ENCODE measurements at places on chromosomes 5 and 9.

DNA sequence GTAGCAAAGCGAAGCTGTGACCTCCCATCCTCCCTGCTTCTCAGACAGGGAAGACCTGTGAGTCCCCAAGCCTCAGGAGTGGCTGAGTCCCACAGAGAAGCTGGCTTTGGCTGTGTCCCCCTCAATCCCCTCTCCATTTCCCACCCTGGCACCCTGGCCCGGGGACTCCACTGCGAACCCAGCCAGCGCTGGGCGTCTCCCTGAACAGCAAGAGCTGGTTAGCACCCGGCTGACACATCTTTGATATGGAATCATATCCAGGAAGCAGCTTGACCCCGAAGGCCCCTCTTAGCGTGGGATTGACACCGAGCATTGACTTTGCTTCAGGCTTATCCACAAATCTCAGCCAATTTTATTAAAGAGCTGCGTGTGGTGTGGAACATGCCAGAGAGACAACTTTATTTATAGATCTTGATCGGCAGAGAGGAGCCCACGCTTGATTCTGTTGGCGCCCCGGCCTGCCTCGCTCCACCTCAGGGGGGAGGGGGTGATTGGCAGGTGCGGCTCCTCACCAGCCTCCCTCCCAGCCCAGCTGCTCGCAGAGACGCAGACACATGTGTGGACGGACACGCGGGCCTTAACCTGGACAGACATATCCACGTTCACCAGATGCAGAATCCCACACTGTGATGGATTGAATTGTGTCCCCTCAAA lies 120.7 kb upstream of the MVB12B start:
- DNase-seq = no peak

- DNase-seq = peak; percentile 14
Measured at GRCh38 chr5:78320401-78320800, 25.9 kb upstream of the AP3B1 start.

- no peak for DNase-seq
Measured at GRCh38 chr9:134871697-134872340, 8.8 kb upstream of the FCN2 start.

GRCh38 chr5:147445090-147445489 lies 64.8 kb downstream of the DPYSL3 start:
- DNase-seq = no peak

- DNase-seq = no peak
Measured at GRCh38 chr9:18800579-18800978, 232.4 kb downstream of the SAXO1 start.

DNA sequence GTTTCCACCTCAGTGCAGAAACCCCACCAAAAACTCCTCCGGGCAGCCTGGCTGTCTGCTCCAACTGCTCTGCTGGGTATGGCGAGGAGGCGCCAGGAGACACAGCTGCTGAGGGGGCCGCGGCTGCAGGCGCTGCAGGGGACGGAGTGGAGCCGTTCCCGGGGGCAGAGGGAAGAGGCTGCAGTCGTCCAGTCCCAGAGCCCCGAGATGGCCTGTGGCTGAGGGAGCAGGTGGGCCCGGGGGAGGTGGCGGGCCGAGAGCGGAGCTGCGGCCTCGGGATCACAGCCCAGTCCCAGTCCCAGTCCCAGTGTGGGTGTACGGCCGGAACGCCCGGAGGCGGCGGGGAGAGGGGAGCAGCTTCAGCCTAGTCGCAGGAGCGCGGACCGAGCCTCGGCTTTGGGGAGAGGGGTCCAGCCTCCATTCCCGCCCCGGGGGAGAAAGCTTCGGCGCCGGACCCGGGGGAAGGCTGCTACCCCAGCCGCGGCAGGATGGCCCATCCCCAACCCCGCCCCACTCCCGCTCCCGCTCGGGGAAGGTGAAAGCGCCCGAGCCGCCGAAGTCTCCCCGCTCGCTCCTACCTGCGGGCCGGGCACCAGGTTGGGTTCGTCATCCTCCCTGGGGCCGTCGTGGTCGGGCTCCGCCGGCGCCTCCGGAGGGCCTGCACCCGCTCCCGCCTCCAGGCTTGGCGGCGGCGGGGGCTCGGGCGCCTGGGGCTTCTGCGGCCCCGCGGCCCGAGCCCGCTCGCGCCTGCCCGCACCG lies 513 bp downstream of the FAM193B start:
- DNase-seq = peak; percentile 13

DNA sequence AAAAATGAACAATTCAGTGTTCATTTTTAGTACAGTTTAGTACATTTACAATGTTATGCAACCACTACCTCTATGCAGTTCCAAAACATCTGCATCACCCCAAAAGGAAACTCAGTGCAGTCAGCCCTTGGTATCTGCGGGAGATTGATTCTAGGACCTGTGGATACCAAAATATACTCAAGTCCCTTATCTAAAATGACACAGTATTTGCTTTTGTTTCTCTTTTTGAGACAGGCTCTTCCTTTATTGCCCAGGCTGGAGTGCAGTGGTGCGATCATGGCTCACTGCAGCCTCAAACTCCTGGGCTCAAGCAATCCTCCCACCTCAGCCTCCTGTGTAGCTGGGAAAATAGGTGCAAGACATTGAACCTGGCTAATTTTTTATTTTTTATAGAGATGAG lies 114.0 kb downstream of the PIP5K1B start:
- DNase-seq = no peak

GRCh38 chr9:133443982-133444381 lies 15.8 kb upstream of the CACFD1 start:
- no peak for DNase-seq

DNA sequence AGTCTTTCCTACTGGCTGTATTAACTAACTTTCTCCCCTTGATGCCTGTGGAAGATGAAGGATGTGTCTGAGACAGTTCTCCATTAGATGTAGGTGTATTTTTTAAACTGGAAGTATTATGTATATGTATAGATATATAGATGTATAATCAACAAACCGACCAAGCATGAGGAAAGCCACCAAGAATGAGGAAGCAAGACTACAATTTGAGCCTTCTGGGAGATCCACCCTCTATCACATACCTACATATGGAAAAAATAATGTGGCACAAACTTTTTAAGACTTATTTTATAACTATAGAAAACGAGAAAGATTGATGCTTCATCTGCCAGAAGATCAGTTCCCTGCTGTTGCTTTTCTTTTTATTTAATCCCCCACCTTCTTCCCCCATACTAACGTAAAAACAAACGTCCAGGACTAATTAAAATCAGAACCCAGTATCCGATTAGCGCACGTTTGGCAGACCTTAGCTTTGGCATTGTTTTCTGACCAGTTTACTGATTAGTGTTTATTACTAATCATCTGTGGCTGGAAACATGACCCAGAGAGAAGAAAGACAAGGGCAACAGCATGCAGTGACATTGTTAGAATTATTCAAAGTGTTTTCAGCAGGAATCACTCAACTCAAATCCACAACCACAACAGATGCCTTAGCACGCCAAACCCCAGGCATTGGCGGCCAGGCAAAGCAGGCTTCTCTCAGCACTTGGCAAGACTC lies 490.2 kb downstream of the EBF1 start:
- no peak for DNase-seq

DNA sequence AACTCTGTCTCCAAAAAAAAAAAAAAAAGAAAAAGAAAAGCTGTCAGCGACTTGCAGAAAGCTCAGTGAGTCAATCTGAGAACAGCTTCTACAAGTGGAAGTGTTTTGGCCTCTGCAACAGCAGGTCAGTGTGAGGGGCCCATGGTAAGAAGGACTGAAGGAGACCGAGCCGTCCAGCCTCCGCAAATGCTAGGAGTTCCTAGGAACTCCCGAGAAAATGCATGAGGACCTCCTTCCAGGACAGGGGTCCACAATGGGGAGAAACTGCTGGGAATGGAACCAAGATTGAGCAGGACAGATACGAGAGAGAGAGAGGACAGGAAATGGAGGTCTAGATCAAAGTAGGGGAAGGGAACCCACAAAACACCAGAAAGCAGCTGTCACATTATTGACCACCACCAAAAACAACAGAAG lies 180.5 kb downstream of the CRB2 start:
- no peak for DNase-seq

GRCh38 chr5:119899981-119900380 lies 270.6 kb downstream of the FAM170A start:
- DNase-seq = no peak

- DNase-seq = no peak
Measured at GRCh38 chr9:37593883-37594448, 1.6 kb upstream of the TOMM5 start.

DNA sequence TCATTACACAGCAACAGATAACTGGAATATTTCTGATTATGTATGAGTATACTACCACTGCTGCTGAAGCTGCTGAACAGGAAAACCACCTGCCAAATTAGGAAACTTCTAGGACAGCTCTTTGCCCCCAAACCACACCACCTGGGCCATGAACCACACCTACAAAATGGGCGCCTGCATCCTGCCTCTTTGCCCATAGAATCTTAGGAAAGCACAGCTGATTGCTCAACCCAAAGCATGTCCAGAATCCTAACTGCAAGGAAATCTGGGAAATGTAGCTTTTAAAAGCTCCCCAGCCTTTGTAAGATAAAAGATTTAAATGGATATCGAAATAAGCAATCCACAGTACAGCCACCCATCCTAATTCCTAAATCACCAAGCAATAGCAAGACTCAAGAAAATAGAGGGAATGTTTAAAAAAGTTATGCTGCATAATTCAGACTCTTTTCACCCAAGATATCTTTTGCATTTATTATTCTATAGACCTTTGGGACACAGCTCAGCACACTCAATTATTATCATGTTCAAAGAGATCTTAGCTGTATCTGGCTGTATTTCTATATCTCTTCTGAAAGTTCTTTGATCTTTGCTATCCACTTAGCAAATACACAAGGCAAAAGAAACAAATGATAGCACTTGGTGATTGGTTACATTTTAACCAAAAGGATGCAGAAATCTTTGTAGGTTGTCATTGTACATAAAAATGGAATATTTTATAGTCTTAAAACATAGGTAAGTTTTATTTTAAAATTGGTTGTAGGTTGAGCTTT lies 6.8 kb upstream of the C9orf152 start:
- DNase-seq = no peak

DNA sequence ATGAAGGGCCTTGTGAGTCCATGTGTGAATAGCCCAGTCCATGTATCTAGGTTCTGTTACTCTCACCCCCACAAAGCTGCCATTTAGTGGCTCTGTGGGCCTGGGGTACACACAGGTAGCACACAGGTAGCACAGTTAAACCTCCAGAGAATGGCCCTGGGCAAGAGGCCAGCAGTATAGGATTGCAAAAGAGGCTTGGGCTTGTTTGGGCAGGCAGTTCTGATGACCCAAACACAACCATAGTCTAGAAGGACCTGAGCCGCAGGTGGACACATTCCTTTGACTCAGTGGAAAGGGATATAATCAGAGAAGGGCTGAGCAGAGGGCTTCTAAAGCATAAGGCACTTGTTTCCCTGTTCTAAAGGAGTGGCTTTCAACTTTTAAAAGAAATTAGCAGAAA lies 326.8 kb upstream of the SGCD start:
- no peak for DNase-seq

- no peak for DNase-seq
Measured at GRCh38 chr9:33144551-33144950, 22.6 kb downstream of the B4GALT1 start.

GRCh38 chr5:86411596-86411995 lies 206.1 kb upstream of the COX7C start:
- DNase-seq = no peak

- DNase-seq = no peak
Measured at GRCh38 chr5:124162767-124163532, 583.5 kb downstream of the ZNF608 start.

- DNase-seq = no peak
Measured at GRCh38 chr5:37815913-37816312, 23.9 kb downstream of the GDNF start.

GRCh38 chr9:20994486-20994885 lies 37.0 kb downstream of the HACD4 start:
- DNase-seq = no peak

DNA sequence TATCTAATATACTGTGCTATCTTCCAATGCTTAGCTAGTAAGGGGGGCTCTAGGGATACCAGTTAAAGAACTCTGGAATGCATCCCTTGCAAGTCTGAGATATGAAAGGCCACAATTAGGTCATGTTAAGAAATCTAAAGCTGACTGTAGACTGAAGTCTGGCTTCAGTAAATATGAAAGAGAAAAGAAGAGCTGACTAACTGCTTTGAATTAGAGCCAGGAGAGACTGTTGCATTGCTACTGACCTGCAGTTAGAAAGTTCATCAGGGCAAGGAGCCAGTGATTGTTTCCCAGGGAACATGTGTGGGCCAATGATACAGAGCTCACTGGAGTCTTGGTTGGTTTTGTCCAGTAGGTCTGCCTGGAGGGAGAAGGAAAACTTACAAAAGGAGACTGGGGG lies 472.1 kb upstream of the TNC start:
- DNase-seq = no peak

GRCh38 chr9:6667633-6668280 lies 22.2 kb upstream of the GLDC start:
- peak; percentile 30 for DNase-seq

DNA sequence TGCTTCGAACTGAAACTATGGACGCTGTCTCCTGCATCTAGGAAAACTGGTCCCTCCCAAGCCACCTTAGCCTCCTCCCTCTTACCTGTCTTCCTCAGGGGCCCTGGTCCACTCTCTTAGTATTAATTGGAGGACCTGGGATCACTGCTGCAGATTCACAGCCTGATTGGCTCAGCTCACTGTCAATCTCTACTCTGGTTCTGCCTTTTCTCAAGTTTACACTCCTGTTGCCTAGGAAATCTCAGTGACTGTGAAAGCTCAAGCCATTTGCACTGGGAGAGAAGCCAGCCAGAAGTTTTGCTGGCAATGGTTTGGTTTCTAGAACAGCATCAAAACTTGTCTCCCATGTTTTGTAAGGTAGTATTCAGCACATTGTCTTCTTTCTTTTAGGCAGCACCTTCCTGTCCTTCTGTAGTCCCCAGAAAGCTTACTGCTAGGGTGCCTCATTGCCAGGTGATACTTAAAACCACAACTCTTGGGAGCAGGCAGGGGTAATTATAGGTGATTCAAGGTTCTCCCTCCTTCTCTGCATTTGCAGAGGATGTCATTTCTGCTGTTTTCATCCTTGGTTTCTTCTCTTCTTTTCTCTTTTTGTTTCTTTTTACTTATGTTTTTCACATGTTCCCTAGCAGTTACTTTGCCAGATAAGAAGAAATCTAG lies at the start of gene CAPSL:
Gene CAPSL (minus strand): TSS at position 55 of the 660 bp plus-strand sequence. CDS start 17,502 bp downstream, outside the sequence.
- no peak for DNase-seq

DNA sequence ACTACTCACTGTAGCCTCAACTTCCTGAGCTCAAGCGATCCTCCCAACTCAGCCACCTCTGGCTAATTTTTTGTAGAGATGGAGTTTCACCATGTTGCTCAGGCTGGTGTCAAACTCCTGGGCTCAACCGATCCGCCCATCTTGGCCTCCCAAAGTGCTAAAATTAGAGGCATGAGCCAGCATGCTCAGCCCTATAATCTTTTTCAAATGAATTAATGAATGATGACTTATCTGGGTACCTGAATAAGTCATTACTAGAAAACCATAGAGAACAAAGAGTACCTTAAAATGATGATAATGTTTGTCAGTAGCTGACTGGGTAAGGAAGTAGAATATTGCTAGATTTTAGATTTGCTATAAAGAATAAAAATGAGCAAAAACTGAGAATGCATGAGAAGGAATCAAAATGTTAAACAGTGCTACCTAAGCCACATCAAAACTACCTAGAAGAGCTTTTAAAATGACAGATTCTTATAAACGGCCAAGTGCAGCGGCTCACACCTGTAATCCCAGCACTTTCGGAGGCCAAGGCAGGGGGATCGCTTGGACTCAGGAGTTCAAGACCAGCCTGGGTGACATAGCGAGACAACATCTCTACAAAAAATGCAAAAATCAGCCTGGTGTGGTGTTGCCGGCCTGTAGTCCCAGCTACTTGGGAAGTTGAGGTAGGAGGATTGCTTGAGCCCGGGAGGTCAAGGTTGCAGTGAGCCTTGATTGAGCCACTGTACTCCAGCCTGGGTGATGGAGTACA lies 13.6 kb downstream of the FNBP1 start:
- DNase-seq = peak; percentile 39
